ENCODE measurements at places on chromosomes 1 and 21.

GRCh38 chr21:28154121-28154520, 838.6 kb downstream of the LTN1 start:
- no peak for DNase-seq

- DNase-seq = no peak
These were observed 14.6 kb downstream of the MAEL start for GRCh38 chr1:167003711-167004110.

GRCh38 chr1:205064301-205064700, 20.0 kb downstream of the TMEM81 start:
- DNase-seq = no peak

GRCh38 chr1:6461051-6461530, 4.9 kb downstream of the TNFRSF25 start:
- no peak for DNase-seq

GRCh38 chr1:93703643-93704042, 22.0 kb upstream of the BCAR3 start:
- no peak for DNase-seq

DNA sequence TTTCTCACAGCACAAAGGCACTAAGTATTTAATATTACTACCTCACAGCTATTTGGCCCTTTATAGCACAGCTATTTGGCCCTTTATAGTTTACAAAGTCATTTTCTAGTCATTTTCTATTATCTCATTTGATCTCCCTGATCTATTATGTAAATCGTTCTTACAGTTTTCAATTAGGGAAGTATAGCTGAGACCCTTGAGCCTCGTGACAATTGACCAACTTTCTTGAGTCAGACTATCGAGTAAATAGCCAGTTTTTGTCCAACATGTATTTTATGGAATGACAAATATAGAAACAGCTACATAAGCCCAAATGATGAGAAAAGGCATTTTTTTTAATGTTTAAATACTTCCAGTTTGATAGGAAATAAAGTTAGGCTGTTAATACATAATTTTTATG, 7.0 kb upstream of the ANGPTL1 start:
- DNase-seq = no peak

GRCh38 chr1:6208723-6209660, 3.1 kb downstream of the RNF207 start:
- DNase-seq = no peak

GRCh38 chr1:221203224-221204054, 324.2 kb downstream of the HLX start:
- DNase-seq = peak; percentile 31

DNA sequence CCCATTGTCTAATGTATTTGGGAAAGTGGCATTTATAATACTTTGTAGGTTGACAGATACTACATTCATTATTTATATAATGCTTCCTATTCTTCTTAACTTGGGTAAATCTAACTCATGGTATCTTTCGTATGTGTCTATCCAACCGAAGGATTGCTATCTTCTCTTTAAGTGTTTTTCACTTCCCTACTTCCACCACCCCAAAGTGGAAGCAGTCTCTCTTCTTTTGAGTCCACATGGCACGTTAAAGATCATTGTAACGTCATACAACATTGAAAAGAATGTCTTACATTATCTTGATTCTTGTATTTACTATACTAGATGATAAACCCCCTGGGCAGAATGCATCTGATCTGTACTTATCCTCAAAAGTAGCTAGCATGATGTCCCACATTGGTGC, 21.2 kb downstream of the ATP1A1 start:
- no peak for DNase-seq

DNA sequence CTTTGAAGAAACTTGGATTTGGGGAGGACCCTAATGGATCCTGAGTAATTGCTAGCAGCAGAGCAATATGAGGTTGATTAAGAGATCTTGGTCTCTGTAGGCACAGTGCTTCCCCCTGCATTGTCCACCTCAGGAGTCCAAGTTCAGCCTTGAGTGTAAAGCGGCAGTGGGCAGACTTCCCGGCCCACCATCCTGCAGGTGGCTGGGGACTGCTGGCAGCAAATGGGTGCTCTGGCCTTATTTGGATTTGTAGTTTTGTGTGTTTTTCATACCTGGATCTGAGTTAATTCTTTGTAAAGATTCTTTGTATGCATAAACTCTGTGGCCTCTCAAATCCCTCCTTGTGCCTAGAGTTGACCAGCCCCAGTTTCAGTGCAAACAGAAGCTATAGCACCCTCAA, 7.6 kb downstream of the BARHL2 start:
- DNase-seq = no peak

- DNase-seq = no peak
These were observed 7.9 kb downstream of the WASF2 start for GRCh38 chr1:27481994-27482620.

DNA sequence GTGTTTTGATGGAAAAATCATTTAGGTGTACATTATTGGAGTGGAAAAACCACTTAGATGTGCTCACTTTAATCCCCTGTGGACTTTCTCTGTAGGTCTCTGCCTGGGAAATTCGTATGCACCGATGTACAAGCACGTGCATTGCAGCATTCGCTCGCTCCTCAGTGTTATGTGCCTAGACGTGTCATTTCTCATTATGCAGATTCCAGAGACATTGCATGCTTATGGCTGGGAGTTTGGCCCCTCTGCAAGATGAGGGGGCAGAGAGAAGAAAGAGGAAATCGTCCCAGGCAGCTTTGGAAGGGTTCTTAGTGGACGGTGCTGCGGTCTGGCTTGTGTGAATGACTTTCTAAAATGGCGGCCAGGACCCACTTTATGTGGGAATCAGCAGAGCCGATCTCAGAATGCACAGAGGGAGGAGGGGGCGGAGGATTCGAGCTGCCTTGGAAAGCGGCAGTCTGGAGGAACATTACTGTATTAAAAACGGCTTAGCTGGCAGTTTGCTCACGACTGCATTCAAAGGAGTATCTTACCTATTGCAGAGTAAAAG, 2.3 kb downstream of the SPEN start:
- DNase-seq = no peak

- DNase-seq = no peak
These were observed 298.2 kb upstream of the ESRRG start for GRCh38 chr1:217021400-217021799.

- DNase-seq = no peak
These were observed 33.0 kb downstream of the SLX9 start for GRCh38 chr21:44972821-44973220.

DNA sequence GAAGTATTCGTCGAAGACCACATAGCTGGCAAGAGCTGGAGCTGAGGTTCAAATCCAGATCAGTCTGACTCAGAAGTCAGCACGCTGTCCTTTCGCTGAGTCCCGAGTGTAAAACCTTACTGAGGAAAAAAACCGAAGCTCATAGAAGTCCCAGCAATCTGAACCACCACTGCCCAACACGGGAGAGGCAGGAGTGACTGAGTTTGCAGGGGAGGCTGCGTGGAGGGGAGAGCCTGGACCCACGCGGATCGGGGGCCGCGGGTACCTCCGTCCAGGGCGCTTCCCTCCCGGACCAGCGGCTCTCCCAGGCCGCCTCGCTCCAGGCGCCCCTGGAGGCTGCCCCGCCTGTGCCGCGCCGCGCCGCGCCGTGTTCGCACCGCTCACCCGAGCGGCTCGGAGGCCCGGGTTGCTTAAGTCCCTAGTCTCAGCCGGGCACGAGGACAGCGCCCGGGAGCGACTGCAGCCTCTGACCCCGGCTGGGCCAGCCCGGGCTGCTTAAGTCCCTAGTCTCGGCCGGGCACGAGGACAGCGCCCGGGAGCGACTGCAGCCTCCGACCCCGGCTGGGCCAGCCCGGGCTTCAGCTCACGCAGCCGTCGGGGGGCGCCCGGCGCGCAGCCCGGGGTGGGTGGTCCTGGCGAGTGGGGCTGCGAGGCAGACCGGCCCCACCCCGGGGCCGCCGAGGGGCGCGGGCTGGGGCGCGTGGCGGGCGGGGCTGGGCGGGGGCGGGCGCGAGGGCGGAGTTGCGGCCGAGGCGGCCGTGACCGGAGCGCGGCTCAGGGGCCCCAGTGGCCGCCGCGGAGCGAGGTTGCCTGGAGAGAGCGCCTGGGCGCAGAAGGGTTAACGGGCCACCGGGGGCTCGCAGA, at the start of gene ADAMTSL4:
Gene ADAMTSL4 (plus strand): TSS at position 777 of the 864 bp plus-strand sequence. CDS start 2,881 bp downstream, outside the sequence.
- DNase-seq = no peak

DNA sequence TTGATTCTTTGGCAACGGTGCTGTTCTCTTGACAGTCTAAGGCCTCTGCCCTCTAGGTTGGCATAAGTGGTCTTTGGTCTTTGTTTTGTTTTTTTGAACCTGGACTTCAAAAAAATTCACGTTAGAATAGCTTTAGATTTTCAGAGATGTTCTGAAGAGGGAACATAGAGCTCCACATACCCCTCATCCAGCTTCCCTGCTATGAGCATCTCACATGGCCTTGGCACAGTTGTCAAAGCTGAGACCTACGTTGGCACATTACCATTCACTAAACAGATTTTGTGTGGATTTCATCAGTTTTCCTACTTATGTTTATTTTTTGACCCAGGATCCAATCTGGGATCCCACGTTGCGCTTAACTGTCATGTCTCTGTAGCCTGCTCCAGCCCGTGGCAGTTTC, 60.8 kb downstream of the ARHGEF10L start:
- DNase-seq = no peak

DNA sequence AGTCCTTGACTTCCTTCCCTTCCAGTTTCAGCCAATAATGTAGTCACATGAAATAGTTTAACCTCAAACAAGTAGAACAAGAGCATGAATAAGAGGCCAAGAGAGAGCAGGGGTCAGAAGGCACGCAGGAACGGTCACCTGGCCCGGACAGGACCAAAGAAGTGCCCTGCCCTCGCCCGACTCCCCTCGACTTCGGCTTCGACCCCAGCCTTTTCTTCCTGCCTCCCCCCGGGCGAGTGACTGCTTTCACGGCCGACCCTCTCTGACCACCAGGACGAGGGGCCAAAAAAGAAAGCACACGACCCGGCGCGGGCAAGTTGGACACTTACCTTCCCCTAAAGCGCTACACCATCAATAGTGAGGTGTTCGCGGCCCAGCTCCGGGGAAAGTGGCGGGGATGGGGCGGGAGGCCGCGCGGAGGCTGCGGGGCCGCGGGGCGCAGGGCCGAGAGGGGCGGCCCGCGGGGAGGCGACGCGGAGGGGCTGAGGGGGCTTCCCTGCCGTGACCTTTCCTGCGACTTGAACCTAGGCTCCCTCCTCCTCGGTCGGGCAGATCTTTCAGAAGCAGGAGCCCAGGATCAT, 519 bp downstream of the RERE start:
- DNase-seq = no peak

GRCh38 chr1:228405200-228405978, 1.2 kb downstream of the TRIM11 start:
- no peak for DNase-seq

GRCh38 chr1:84282780-84283333, 18.7 kb upstream of the SAMD13 start:
- DNase-seq = no peak

- no peak for DNase-seq
These were observed 58.4 kb downstream of the S1PR1 start for GRCh38 chr1:101295209-101295608.

- DNase-seq = no peak
These were observed 71.4 kb downstream of the USP1 start for GRCh38 chr1:62508187-62508758.

- DNase-seq = no peak
These were observed 78.1 kb downstream of the DDR2 start for GRCh38 chr1:162710345-162710744.

- no peak for DNase-seq
These were observed 179.3 kb upstream of the HMGB4 start for GRCh38 chr1:33684396-33685179.

DNA sequence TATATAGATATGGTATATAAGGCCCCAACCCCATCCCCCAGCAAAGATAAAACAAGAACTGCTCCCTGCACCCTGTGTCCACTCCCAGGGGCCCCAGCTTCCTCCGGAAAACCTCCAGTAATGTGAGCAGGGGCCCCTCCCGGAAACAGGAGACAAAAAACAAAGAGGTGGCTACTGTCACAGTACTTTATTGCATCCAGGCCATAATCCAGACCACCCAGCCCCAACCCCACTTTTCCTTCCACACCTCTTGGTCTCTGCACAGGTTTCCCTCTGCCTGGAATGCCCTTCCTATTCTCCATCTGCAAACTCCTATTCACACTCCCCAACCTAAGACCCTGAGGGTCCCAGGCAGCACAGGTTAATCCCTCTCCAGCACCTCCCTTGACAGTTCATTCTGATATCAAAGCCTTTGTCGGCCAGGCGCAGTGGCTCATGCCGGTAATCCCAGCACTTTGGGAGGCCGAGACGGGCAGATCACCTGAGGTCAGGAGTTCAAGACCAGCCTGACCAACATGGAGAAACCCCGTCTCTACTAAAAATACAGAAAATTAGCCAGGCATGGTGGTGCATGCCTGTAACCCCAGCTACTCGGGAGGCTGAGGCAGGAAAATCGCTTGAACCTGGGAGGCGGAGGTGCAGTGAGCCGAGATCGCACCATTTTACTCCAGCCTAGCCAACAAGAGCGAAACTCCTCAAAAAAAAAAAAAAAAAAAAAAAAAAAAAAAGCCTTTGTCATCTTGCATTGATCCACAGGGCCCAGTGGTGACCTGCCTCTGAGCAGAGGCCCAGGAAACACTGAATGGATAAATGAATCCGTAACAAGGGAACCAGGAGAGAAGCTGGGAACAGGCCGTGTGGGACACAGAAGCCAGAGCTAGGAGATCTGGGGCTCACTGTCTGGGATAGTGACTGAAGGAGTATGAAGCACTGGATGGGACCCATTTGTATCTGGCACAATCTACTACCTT, 2.3 kb upstream of the AUNIP start:
- no peak for DNase-seq

- DNase-seq = no peak
These were observed 1.0 kb downstream of the ZNF687 start for GRCh38 chr1:151282883-151283725.

DNA sequence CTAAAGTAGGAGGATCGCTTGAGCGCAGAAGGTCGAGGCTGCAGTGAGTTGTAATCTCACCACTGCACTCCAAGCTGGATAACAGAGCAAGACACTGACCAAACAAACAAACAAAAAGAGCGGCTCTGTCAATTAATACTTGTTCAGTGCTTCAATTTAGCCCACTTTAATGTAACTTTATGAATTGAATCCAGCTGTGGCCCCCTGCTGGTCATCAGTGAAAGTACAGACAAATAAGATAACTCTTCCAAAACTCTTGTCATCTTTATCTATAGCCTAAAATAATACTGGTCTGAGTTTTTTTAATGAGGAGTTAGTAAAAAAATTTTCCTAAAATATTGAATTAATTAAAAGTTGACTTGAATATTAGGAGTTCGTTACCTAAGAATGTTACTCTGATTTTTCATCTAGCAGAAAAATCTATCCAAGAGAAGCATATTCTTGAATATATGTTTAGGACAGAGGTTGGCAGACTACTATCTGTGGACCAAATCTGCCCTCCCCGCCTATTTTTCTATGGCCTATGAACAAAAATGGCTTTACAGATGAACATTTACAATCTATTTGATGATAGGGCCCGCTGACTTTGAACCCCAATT, 26.1 kb downstream of the ATP5PF start:
- DNase-seq = peak; percentile 25

- no peak for DNase-seq
These were observed 6.7 kb upstream of the SLC9A1 start for GRCh38 chr1:27161594-27161993.
